ENCODE measurements at places on chromosomes 16 and 17. TPM values are rescaled to one million over a fixed set of nuclear protein-coding genes. Genes with fewer than 3 reads are reported as not detected.

SLC25A10 gene
- 60.8 TPM for total RNA-seq

TNFRSF13B gene
- total RNA-seq: not detected

AOC2 gene
- 6.1 TPM for total RNA-seq

GRB7 gene
- not detected for total RNA-seq

NACA2 gene
- total RNA-seq: not detected

C16orf96 gene
- 0.83 TPM for total RNA-seq

KRT27 gene
- not detected for total RNA-seq

ABCA8 gene
- total RNA-seq: not detected

BMERB1 gene
- 65.9 TPM for total RNA-seq

KRTAP1-1 gene
- total RNA-seq: not detected

SSTR5 gene
- 1.3 TPM for total RNA-seq

HSD11B2 gene
- total RNA-seq: 6.0 TPM

GAS2L2 gene
- 0.27 TPM for total RNA-seq

C17orf78 gene
- not detected for total RNA-seq

CBX2 gene
- total RNA-seq: 78.8 TPM

KRT28 gene
- total RNA-seq: not detected

FBXW10B gene
- total RNA-seq: not detected

MT1G gene
- total RNA-seq: not detected

HBA1 gene
- total RNA-seq: 1.5 TPM

PRSS8 gene
- total RNA-seq: not detected

FBXW10 gene
- not detected for total RNA-seq

CASKIN1 gene
- total RNA-seq: 31.6 TPM

TEKT1 gene
- not detected for total RNA-seq

RAC3 gene
- total RNA-seq: 46.0 TPM

KRT9 gene
- not detected for total RNA-seq

RIPOR1 gene
- total RNA-seq: 191 TPM

MFSD6L gene
- not detected for total RNA-seq

MYOCD gene
- total RNA-seq: not detected

CACNA1G gene
- total RNA-seq: 2.2 TPM

CPHXL2 gene
- total RNA-seq: not detected

SNX20 gene
- total RNA-seq: not detected

ENPP7 gene
- not detected for total RNA-seq

KRT20 gene
- total RNA-seq: not detected

RPL23 gene
- 850 TPM for total RNA-seq

PTGES3L gene
- total RNA-seq: 4.1 TPM

DBF4B gene
- total RNA-seq: 15.5 TPM

MYL4 gene
- total RNA-seq: 7.6 TPM

ADGRG1 gene
- total RNA-seq: 116 TPM

CEP112 gene
- total RNA-seq: 8.5 TPM

MYH11 gene
- total RNA-seq: 0.10 TPM

ACTG1 gene
- 5,342 TPM for total RNA-seq

OR1F1 gene
- total RNA-seq: not detected

TNP2 gene
- total RNA-seq: not detected

MT4 gene
- not detected for total RNA-seq

SLC22A31 gene
- total RNA-seq: 3.9 TPM

ACSM3 gene
- total RNA-seq: 0.91 TPM

TMEM235 gene
- total RNA-seq: not detected

C17orf50 gene
- not detected for total RNA-seq

MSLN gene
- not detected for total RNA-seq

MT1E gene
- total RNA-seq: not detected

MT1H gene
- total RNA-seq: not detected

TOM1L2 gene
- 62.8 TPM for total RNA-seq

DBNDD1 gene
- total RNA-seq: 77.8 TPM

SMTNL2 gene
- total RNA-seq: 22.0 TPM

DNASE1L2 gene
- total RNA-seq: 3.4 TPM

MEFV gene
- total RNA-seq: not detected

TBX6 gene
- total RNA-seq: 0.86 TPM

All from glutamatergic neuron (in vitro differentiated cells).